ENCODE measurements at places on chromosomes 4 and X. TPM values are rescaled to one million over a fixed set of nuclear protein-coding genes. Genes with fewer than 3 reads are reported as not detected.

Gene CLDN2
- 8.7 TPM for total RNA-seq

Gene CA5B
- total RNA-seq = 3.1 TPM

Gene HPGD
- 52.9 TPM for total RNA-seq

Gene SGMS2
- total RNA-seq = 24.7 TPM

Gene ASMTL
- total RNA-seq = 16.9 TPM

Gene SERTM2
- total RNA-seq = not detected

All from A549 treated with DMSO at 1 μM for 4 hours (cell line).